ENCODE measurements at places on chromosomes 16 and 17. TPM values are rescaled to one million over a fixed set of nuclear protein-coding genes. Genes with fewer than 3 reads are reported as not detected.

HS3ST2 gene
- total RNA-seq, result 0.66 TPM

DNA sequence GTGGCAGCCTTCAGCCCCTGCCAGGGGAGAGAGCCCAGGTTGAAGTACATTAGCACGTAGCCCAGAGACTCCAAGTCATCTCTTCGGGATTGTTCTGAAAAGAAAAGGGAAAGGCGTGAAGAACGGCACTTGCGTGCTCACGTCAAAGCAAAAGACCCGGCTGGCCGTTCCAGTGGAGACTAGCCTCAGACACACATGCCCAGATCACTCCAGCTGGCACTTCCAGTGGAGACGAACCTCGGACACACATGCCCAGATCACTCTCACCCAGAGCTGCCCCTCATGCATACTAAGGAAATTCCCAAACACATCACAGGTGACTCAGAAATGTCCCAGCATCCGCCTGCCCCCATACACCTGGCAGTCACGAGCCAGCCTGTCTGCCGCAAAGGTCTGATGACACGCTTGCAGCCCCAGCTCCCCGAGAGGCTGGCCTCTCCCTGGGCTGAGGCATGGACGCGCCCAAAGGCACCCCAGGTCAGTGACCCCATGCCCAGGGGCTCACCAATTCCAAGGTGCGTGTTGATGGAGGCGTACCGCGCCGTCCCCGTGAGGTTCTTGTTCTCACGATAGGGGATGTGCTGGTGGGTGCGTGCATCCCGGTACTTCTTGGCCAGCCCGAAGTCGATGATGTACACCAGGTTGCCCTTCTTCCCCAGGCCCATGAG lies 20.9 kb downstream of the CSNK1D start:
- DNase-seq, result no peak

- no peak for DNase-seq
Measured at GRCh38 chr16:82699260-82699659, 72.5 kb downstream of the CDH13 start.

- no peak for DNase-seq
Measured at GRCh38 chr17:41535764-41536481, 7.8 kb upstream of the KRT19 start.

DNA sequence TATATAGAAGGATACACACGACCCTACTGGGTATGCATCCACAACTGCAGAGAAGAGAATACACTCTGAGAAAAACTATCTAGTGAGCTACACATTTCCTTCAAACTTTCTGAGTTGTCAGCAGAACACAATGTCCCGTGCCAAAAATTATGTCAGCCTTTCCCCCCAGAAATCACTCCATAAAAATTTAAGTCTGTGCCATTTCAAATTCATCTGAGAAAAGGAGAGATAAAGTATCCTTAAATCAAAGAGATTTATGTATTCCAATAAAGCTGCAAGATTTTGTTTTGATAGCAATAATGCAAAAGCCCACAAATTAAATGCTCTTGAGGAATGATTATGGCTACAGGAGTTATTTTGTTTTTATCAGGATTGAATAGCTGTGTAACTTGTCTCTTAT lies 760.1 kb downstream of the CDH11 start:
- DNase-seq, result no peak

DNA sequence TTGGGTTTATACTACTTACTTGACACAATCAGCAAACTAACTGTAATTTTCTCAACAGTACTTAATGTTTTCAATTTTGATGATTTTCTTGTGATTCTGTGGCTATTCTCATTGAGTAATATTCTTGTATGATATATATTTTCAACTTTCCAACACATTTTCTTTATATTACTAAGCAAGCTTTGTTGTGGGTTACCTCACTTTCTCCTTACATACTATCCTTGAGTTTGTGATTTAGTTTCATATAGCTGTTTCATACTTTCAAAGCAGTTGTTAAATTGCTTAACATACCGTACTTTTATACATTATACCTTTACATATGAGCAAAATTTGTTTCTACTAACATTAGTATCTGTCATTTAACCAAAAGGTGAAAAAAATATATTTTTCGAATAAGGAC lies 197.1 kb downstream of the BCAS3 start:
- DNase-seq, result no peak
